ENCODE measurements at places on chromosomes 11 and 22.
A peak's percentile ranks its signal among the peaks of the same experiment; 100 is the strongest.

DNA sequence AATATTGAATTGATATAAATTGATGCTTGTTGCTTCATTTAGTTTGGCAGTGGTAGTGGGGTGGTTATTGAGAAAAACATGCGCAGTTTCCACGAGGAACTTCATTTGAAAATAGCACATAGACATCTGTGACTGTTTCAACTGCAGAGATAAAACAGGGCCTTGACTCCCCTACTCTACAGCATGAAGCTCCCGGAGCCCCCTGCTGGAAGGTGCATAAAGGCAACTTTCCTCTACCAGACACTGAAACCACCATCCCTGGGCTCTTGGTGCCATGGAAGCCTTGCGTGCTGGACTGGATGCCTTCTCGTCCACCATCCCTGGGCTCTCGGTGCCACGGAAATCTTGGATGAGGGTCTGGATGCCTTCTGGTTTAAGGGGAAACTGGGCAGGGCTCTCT, 195.9 kb downstream of the CSNK2A3 start:
- DNase-seq, result peak; percentile 65

GRCh38 chr11:46127150-46127638, 5.9 kb upstream of the PHF21A start:
- peak; percentile 95 for DNase-seq

DNA sequence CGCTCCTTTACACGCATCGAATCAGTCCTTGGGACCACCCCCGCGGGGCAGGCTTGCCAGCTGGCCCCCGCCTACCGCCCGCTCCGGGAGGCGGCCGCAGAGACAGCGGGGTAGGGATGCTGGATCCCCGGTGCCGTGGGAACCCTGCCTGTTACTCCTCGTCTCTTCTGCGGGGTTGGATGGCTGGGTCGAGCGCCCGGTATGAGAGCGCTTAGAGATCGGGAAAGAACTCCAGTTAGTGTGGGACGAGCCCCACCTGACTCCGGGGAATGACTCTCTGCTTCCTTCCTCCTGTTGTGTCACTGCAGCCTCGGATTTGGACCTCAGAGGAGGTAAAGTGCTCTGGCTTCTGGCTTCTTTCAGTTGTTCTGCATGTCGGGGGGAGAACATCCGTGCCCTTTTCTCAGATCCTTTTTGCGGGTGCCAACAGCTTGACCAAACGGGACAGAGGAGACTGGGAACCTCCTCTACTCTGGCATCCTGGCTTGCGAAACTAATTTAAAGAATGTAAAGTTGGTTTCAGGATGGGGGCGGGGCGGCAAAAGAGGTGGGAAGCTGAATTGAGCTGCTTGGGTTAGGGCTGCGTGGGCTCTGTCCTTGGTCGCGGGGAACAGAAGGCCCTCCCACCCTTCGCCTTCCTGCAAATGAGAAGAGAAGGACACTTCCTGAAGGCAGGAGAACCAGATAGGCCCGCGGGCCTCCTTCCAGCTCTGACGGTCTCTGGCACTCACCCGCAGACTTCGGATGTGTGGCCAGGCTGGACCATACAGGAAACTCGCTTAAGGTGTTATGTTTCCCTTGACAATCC, 938 bp downstream of the LAYN start:
- DNase-seq, result no peak

DNA sequence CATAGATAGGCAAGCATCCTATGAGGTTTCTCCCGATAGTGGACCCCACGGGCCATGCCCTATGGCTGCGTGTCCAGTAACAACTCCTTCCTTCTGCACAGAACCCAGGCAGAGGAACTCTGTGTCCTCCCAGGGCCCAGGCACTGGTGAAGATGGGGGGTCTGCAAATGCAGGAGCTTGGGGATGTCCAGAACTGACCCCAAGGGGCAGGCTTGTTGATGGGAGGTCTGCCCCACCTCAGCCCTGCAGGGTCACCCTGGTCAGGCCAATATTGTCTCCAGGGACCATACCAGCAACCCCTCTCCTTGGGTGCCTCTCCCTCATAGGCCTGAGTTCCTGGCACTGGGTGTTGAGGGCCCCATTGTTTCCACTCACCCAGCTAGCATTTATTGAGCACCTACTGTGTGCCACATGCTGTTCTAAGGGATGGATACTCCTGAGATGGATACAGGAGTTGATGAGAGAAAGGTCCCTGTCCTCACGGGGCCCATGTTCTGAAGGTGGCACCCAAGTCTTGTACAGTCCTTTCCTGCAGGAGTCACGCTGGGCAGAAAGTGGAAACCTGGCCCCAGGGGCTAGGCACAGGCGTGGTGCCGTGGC, 26.3 kb upstream of the TXNRD2 start:
- DNase-seq, result no peak

DNA sequence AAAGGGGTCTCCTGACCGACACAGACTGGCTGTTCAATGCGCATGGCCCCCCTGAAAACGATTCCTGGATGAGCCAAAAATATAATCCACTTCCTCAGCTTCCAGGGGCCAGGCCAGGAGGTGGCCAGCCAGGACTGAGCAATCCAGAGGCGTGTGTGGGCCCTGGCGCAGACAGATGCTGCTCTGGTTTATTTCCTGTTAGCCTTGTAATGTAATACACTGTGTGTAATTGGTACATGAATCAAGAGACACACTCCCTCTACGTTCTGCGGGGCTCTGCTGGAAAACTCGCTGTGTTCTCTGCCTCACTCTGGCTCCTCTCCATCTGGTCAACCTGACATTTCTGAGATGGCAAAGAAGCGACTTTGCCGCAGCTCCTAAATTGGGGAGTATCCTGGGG, 26.3 kb upstream of the ISX start:
- DNase-seq, result no peak

DNA sequence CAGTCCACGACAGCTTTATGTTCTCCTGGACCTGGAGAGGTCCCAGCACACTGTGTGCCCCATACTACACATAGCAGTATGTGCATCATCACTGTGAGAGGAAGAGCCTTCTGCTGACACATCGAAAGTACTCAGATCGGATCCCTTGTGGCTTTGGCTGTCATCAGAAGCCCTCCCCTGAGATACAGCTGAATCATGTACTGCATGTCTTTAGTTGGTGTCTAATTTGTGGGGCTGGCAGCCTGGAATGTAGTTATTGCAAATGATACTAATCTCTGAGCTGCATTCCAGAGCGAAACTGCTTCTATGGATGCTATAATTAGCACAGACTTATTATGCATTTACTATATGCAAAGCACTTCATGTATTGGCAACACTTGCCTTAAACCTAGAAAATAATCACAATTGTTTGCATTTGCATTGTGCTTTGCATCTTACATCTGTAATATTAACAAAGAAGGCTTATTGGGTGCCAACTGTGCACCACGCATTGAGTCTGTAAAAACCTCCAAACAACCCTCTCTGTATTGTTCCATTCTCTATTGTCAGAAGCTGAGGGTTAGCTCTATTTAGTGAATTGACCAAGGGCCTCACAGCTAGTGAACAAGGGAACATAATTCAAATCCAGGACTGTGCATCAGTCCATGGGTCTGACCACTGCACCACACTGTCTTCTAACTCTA, 89.2 kb upstream of the CRTAM start:
- peak; percentile 81 for DNase-seq

- DNase-seq, result no peak
These were observed 858.1 kb downstream of the OPCML start for GRCh38 chr11:132674151-132674550.

DNA sequence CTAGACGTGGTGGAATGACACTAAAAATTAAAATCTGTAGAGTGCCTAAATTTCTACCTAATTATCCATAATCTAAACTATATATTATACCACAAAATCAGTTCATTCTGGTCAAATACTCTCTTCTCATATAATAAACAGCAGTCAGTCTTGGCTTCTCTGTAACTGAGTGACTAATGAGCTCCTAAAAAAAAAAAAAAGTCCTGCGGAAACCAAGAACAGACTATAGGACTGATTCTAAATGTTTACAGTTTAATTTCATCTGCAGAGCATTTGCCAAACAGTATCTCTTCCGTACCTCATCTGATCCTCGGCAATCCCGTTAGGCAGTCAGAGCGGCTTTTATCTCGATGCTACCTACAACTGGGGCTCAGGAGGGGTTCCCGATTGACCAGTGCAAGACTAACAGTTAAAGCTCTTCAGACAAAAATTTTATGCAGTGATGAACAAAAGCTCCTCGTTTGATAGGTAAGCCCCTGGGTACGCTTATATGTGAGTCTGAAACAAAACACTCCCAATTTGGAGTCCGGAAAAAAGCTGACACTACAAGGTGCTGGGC, 686 bp downstream of the KIF18A start:
- DNase-seq, result peak; percentile 67

DNA sequence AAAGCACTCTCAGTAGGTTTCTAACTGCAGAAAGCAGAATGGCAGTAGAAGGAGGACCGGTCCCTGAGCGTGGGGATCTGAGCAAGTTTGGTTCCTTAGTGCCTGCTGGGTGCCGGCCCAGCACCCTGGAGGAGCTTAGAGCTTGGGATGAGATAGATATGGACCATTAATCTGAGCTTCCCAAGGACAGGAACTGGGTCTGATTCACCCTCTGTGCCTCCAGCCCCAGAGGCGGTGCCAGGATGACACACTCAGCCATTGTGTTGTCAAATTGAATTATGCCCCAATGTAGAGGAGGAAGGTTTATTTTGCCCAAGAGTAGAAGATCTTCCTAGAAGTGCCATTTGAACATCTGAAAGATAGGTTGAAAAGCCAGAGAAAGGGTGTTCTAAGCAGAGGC, 4.3 kb downstream of the ZC3H7B start:
- no peak for DNase-seq

DNA sequence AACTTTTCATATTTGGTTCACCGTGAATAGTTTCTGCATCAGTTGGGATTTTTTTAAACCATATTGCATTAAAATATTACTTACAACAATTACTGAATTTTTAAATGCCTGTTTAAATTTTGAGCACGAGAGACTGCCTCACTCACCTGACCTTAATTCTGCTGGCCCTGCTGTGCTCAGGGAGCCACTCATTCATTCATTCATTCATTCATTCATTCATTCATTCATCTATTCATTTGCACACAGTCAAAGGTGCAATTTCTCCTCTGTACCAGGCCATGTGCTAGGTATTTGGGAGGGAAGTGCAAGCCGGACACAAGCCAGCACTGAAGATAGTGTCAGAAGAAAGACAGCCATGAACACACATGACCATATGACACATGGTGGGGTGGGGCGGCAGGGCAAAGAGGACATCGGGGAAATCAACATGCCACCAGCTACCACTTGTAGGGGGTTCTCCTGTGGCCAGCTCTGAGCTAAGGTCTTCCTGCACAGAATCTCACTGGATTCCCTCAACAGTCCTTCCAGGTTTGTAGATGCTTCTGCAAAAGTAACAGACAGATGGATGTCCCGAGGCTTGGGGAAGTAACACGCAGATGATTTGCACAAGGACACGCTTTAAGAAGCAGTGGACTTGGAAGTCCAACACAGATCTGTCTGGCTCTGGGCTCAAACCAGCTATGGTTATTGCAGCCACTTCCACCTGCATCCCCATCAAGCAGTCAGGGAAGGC, 568 bp upstream of the CSF2RB start:
- no peak for DNase-seq

- DNase-seq, result no peak
These were observed 8.8 kb upstream of the UBASH3B start for GRCh38 chr11:122646549-122647340.

- DNase-seq, result no peak
These were observed 14.9 kb downstream of the HEPHL1 start for GRCh38 chr11:94036096-94036495.

All from hematopoietic multipotent progenitor cell treated with erythropoietin and hydrocortisone succinate and interleukin-3 and kit ligand, for 6 days (in vitro differentiated cells).